ENCODE measurements at places on chromosomes 16 and 17. TPM values are rescaled to one million over a fixed set of nuclear protein-coding genes. Genes with fewer than 3 reads are reported as not detected.

The HSD11B2 gene
- total RNA-seq = not detected

The TCAP gene
- 2.0 TPM for total RNA-seq

The MAP2K6 gene
- 1.8 TPM for total RNA-seq

The TMEM132E gene
- under 0.01 TPM for total RNA-seq

The GUCY2D gene
- not detected for total RNA-seq

The KRTAP3-1 gene
- not detected for total RNA-seq

The RNU2-1 gene
- total RNA-seq = not detected

The BCL7C gene
- total RNA-seq = 53.0 TPM

The TNFRSF13B gene
- not detected for total RNA-seq

The BCL6B gene
- total RNA-seq = under 0.01 TPM

Measured in placental epithelial cell (primary cell).